ENCODE measurements at places on chromosomes 2 and 18.

- no peak for DNase-seq
These were observed 321.6 kb downstream of the DSEL start for GRCh38 chr18:67194886-67195285.

- DNase-seq, result peak; percentile 75
These were observed at the start of gene OSBPL6 for GRCh38 chr2:178193823-178194599. Gene OSBPL6 (plus strand): TSS chr2:178194512. CDS start chr2:178306185, 111,673 bp downstream.

DNA sequence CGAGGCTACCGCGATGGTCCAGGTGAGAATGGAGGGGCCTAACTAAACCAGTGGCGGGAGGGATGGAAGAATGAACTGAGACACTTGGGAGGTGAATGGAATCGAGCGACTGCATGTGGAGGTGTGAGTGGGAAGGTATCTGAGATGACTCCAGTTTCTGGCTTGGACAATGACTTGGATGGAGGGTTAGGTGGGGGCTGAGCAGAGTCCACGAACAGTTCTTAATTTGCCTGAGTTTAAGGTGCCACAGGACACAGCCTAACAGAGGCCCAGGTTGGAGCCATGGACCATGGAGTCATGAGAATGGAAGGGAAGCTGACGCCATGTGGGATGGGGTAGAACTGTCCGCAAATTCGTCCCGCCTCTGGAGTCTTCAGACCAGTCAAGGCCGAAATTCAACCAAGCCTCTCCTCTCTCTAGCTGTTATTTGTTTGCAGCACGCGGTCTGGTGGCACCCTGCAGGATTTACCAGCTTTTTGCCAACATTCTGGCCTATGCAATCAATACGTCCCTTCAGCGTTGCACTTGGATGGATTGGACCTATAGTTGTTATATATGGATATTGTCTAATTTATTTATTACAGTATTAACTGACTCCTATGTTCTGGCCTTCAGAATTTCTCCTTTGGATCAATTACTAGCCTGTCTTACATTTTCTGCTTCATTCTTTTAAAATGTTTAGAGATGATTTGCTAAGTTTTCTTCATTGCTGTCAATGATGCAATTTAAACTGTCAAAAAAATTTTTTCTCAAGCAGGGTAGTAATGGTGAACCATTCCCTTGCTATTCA, 940 bp upstream of the BOLA3 start:
- no peak for DNase-seq

GRCh38 chr18:415617-416612, 84.6 kb downstream of the COLEC12 start:
- no peak for DNase-seq

GRCh38 chr2:201271917-201272316, 11.6 kb downstream of the CASP8 start:
- DNase-seq, result no peak

- no peak for DNase-seq
These were observed 165.5 kb upstream of the SALL3 start for GRCh38 chr18:78813936-78814710.

- DNase-seq, result no peak
These were observed 32.3 kb downstream of the TMEM18 start for GRCh38 chr2:644871-645270.

- no peak for DNase-seq
These were observed at the start of gene C2orf92 for GRCh38 chr2:97669448-97669847. Gene C2orf92 (plus strand): TSS chr2:97669713. CDS start chr2:97669789, 76 bp downstream.

- no peak for DNase-seq
These were observed 178.9 kb downstream of the LNPK start for GRCh38 chr2:175823002-175823706.

GRCh38 chr2:163401481-163401880, 334.3 kb downstream of the FIGN start:
- no peak for DNase-seq

GRCh38 chr2:55139305-55139704, 89.1 kb upstream of the RTN4 start:
- no peak for DNase-seq

DNA sequence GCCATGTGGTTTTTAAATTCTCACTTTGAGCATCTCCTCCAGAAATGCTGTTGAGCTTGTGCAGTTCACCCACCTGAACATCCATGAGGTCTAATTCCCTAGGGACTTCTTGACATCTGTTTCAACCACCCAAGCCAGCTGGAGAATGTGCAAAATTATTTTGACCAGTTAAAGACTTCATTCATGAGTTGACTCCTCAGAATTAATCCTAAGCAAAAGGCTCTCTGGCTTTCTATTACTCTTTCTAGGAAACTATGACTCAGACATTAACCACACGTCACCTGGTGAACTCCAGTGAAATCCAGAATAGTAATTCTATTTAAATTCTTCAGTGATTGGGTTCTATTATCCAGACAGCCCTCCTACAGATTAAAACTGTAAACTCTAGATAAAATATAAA, 247.5 kb downstream of the NBAS start:
- no peak for DNase-seq

- DNase-seq, result no peak
These were observed 457.2 kb downstream of the CDH2 start for GRCh38 chr18:27719680-27720079.

GRCh38 chr2:15584767-15585469, 6.8 kb upstream of the DDX1 start:
- DNase-seq, result no peak

- DNase-seq, result no peak
These were observed 290.2 kb upstream of the SESTD1 start for GRCh38 chr2:179554639-179555386.

DNA sequence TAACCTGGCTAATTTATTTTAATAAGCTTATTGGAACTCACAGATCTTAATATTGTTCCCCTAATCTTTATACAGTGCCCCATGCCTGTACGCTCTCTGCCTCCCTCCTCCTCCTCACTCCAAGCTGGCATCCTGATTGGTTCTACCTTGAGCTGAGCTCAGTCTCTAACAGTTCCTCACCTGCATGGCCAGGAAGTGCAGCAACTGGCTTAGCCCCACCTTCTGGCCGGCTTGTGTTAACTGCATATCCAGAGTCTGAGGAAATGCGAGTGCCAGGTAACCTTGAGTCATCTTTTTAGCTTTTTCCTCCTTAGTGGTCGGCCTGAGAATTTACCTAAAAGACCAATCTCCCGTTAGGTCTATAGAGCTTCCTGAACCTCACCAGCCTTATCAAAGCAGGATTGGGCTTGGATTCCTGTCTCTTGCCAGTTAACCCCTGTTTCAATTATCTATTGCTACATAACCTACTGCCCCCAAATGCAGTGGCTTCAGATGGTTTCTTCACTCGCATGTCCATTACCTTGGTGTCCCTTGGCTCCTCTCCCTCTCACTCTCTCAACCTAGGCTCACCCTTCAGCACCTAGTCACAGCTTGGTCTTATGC, 89.5 kb upstream of the STK39 start:
- DNase-seq, result no peak

- DNase-seq, result peak; percentile 62
These were observed 88.2 kb downstream of the PLB1 start for GRCh38 chr2:28583899-28584553.

DNA sequence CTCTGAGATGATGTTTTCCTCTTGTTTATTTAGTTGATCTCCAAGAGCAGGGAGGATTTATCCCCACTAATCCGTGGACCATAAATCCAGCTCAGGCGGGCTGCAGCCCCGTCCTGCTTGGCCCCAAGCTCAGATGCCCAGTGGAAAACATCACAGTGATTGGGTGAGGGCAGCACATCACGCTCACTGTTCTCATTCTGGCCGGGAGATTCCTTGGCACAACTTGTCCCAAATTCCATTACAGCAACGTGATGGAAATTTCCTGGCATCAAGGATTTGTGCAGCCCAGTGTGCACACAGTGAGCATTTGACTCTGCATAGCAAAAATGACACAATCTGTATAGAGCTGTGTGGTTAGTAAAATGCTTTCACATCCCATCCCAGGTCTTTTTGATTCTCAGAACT, 96.8 kb downstream of the VAPA start:
- DNase-seq, result peak; percentile 49

DNA sequence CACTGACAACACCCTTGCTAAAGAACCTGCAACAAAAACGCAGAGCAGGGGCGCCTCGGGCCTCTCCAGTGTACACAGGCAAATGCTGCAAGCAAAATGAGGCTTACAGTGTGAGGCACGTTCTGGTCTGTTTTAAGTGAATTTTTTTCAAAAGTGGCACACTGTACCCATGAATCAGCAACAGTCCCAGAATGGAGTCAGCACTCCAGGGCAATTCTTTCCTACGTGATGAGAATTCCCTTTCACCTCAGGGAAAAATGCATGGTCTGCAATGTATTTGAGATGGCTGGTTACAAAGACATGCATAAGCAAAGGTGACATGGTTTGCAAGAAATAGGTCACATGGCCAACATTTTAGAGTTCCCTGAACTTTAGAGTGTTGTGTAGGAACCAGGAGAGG, 94.4 kb downstream of the UXS1 start:
- no peak for DNase-seq

DNA sequence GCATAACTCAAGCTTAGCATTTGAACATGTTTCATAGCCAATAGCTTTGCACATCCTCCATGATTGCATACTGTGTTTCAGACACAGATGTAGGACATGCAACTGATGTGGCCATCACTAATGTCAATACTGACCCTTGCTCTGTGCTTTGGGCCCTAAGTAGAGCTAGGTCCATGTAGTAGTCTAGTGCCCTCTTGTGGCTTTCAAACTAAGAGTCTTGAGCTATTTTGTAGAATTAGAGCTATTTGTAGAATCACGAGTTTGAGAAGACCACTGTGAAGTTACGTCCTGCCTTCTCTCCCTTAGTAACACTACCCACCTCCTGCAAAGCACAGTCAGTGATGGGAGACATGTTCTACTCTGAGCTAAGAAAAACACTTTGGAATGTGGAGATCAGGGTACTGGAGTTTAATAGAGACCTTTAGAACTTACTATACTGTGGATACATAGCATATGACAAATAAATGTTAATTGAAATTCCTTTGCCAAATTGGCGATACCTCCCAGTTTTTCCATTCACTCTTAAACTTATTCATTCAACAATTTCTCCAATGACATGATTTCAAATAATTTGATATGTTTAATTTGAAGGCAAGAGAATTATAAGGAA, 306.5 kb upstream of the TNP1 start:
- DNase-seq, result no peak

DNA sequence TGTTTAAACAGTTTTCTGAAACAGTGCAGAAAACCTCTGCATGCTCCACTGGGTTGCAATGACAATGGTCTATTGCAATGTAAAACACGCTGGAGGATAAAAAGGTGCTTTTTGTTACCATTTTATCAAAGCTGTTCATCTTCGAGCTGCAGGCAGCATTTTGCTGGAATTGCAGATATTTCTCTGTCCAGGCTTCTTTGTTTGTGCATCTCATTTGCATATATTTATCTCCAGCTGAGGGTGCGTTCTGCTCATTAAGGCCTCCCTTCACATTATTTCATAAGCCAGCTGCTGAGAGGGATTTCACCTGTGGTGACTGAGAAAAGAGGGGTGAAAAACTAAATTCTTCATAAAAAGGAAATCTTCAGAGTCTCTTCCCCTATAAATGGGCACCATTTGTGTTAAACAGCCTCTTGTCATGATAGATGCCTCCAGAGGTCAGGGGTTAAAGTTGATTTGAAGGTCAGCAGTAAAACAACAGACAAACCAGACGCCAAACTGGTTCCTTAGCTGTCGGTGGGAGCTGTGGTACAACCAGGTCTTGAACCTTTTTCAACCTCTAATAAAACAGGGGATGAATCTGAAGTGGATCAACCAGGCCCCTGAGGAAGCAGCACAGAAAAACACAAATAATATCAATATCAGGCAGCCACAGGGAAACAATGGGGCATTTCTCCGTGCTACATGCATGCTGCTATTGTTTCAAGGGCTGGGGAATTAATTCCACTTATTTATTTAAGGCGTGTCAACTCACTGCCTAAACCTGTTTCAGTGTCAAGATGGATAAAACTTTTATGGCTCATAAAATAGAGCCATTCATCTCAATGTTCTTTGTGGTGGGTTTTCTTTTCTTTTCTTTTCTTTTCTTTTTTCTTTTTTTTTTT, 265.1 kb downstream of the MEIS1 start:
- peak; percentile 29 for DNase-seq

DNA sequence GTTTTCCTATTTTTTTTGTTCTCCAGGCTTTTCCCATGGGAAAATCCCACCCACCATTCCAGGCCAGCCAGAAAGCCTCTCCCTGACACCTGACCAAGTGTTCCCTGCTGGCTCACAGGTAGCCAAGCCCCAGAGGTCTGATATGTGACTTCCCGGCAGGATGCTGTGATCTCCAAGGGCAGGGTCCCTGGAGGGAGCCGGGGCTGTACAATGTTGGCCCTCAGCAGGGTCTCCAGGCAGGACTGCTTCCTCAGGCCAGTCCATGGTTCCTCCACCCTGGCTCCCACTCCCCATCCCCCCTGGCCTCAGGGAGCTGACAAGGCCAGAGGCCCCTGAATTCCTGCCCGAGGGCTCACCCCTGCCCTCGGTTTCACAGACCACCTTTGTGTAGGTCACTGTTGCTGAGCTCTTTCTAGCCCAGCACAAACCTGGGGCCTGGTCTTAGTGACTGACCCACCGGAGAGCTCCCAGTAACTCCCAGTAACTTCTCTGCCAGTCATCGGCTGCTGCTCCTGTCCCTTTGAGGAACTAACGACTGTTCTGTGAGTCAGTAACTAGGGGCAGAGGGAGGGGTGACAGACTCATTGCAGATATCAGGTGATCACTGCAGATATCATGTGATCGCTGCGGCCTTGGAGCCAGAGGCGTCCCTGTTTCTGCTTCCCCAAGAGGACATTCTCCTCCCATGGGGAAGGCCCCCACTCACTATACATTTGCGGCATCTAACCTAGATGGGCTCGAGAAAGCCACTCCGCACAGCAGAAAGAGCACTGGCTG, 38.7 kb downstream of the SDC1 start:
- peak; percentile 20 for DNase-seq

DNA sequence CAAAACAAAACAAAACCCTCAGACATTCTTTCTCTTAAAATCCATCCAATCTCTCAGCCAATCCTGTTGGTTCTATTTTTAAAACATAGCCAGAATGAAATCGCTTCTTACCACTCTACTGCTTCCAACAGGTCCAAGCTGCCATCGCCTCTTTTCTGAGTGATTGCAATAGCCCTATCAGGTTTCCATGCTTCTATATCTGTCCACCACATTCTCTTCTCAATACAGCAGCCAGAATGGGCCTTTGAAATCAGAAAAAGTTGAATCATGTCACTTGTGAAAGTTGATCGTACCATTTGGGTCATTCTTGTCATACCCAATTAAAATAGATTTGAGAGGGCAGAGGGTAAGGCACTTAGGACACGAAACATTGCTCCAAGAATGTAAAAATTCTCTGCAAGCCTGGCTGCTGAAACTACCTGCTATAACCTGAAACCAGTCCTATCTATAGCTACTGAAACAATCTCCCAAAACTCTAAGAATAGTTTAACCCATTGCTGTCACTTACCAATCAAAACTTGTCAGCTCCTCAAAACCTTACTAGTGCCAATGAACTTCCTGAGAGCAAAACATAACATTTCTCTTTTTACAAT, 3.3 kb upstream of the MTLN start:
- DNase-seq, result no peak

Data from nucleus accumbens (tissue), 56 donors.